ENCODE measurements at places on chromosomes 2 and 18.

- no peak for DNase-seq
Measured at GRCh38 chr18:51383711-51384110, 186.2 kb upstream of the MEX3C start.

DNA sequence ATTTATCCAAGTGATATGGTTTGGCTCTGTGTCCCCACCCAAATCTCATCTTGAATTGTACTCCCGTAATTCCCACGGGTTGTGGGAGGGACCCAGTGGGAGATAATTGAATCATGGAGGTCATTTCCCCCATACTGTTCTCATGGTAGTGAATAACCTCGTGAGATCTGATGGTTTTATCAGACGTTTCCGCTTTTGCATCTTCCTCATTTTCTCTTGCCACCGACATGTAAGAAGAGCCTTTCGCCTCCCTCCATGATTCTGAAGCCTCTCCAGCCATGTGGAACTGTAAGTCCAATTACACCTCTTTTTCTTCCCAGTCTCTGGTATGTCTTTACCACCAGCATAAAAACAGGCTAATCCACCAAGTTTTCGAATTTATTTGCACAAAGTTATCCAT is 20.3 kb upstream of the CHST10 start:
- no peak for DNase-seq

GRCh38 chr2:111135910-111136297 is 15.2 kb downstream of the BCL2L11 start:
- DNase-seq: no peak

DNA sequence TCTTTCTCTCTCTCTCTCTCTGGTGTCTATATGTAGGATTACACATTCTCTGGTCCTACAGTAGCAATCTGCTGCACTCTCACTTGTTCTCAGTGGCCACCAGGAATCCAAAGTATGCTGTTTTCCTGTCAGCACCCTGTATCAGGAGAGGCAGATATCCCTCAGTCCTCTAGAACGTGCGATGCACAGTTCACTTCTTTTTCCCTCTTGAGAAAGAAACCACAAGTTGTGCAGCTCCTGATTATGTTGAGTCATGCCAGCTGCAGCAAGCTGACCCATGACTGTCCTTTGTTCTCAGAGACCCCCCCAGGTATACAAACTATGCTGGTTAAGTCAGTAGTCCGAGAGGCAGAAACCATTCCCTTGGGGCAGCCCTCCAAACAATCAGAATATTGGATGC is 54.6 kb downstream of the LANCL1 start:
- peak; percentile 64 for DNase-seq

DNA sequence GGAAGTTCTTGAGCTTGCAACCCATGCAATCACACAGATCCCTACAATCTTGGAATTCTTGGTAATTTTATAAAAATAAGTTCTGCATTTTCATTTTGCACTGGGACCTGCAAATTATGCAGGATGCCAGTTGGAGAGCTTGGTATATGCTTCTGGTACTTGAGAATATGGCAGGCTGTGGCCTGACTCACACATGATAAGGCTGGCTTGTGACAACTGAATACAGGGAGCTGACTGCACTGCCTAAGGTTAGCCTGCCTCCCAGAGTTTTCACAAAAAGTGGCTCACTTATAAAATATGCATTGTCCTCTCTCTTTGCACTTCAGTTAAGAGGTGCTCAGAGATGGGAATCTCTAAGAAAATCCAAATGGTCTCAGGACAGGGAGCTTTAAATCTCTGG is 265.5 kb upstream of the KCNJ3 start:
- no peak for DNase-seq

DNA sequence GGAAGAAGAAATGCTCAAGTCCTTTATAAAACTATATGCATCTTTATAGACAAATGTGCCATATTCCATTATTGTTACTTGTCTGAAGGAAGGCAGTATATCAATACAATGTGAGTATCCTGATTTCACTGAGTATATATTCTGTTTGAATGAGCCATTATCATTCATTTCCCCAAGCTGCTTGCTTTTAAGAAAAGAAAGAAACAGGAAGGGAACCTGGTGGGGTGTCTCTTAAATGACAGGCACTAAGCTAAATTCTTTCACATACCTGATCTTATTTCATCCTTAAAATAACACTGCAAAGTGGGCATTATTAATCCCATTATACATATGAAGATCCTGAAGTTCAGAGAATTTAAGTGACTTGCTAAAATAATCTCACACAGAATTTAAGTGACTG is 307.9 kb downstream of the SLC8A1 start:
- DNase-seq: no peak

GRCh38 chr2:211591426-211591825 is 947.2 kb downstream of the ERBB4 start:
- DNase-seq: no peak

GRCh38 chr2:56682397-56682760 is 498.6 kb downstream of the CCDC85A start:
- no peak for DNase-seq

DNA sequence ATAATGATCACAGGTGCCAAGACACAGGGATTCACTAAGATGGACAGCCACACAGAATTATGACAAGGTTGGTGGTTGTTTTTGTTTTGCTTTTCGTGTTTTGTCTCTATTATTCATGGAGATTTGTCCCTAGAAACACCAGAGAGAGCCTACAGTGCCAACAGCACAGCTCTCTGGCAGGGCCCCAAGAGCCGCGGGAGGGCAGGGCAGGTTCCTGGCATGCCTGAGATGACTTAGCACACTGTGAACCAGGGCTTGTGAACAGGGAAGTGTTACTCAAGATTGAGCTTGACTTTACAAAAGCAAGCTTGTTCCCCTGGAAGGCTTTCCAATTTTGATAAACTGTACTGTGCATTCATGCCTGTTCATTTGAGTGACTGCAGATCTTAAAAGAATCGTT is 437.4 kb upstream of the SALL3 start:
- DNase-seq: no peak

- peak; percentile 64 for DNase-seq
Measured at GRCh38 chr2:171522788-171523087, 464 bp downstream of the CYBRD1 start.

GRCh38 chr2:35298493-35298892 is 1057.1 kb upstream of the CRIM1 start:
- peak; percentile 18 for DNase-seq

DNA sequence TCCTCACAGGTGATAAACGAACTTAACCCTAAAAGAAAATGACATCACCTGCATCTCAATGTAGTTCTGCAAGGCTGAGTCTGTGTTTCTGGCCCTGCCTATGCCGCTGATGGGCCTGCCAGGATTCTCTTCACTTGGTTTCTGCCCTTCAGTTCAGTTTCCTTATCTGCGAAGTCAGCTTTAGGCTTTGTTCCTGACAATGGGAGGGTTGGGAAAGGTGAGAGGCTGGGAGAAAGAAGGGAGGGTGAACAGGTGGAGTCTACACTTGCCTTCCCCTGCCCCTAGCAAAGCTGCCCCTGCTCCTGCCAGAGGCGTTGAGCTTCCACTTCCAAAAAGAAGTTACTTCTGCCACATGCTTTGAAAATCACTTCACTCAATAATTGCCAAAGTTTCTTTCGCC is 124.0 kb upstream of the APCDD1 start:
- no peak for DNase-seq

DNA sequence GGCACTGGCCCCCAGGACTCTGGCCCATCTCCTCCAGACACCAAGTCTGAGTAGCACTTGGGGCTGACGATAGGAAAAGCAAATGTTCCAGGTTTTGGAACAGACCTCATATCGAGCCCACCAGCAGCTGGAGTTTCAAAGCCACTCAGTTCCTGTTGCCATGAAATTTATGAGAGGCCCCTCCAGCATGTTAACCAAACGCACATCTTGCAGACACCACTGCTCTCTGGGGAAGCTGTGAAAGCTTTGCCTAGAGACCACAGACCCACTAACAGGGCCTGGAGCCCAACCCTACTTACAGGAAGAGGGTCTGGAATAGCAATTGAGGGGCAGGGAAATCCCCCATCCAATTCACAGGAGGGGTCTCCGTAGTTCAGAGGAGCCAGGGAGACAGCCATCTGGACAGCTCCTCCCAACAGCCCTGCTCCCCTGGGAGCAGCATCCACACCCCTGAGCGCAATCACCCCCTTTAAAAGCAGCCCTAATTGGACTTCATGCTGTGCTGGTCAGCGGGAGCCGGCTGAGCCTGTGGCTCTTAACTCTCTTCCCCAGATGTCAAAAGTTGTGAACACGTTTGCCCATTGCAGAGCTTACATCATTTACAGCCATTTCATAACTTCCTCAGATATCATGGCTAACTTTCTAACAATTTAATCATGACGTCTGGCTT is 81.3 kb downstream of the TGFA start:
- no peak for DNase-seq

DNA sequence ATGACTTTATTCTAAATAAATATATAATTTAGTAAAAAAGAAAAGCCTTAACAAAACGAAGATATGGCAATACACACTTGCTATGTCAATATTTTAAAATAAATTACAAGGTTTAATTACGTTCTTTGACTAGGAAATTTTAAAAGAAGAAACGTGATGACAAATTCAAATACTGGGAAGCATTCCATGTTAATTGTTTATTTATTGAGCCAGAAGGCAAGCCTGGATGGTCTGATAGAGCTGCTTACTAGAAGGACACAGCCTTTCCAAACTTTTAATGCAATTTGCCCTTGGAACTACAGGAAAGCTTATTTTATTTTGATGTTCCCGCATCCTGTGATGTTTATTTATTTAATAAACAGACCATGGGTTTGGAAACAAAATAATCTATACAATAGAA is 33.4 kb upstream of the DSEL start:
- DNase-seq: no peak

DNA sequence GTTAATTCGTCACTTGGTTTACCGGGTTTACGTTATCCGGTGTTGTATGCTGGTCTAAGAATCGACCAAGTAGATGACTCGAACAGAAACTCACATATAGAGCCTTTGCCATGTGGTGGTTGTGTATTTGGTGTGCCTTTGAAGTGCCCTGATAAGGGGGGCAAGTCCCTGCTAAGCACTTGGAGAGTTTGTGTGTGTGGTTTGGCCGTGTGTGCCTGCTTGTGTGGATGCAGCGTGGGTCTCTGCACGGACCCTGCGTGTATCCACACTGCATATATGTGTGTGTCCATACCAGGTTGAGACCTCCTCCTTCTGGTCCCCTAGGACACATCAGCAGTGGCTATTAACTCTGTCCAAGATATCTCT is 2.4 kb upstream of the CELF4 start:
- DNase-seq: no peak

GRCh38 chr18:34709750-34710441 is at the start of gene DTNA:
Gene DTNA (plus strand): TSS chr18:34710298. CDS start chr18:34755977, 45,679 bp downstream.
- DNase-seq: peak; percentile 55

DNA sequence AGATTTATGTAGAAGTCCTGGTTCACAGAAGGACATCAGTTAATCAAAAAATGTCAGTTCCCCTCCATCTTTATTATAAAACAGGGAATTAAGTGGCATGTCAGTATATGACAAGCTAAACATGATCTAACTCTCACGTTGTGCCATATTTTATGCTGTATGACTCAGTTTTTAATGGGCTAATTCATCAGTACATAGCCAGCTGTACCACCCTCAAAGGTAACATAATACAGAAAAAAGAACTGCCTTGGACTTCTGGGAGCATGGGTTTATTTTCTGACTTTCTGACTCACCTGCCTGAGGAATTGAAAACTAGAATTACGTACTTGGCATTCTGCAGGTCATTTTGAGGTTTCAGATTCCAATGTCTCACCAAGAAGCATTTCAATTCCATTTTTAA is 135.7 kb downstream of the CMPK2 start:
- no peak for DNase-seq

- DNase-seq: no peak
Measured at GRCh38 chr2:80092474-80092873, 212.1 kb downstream of the LRRTM1 start.

DNA sequence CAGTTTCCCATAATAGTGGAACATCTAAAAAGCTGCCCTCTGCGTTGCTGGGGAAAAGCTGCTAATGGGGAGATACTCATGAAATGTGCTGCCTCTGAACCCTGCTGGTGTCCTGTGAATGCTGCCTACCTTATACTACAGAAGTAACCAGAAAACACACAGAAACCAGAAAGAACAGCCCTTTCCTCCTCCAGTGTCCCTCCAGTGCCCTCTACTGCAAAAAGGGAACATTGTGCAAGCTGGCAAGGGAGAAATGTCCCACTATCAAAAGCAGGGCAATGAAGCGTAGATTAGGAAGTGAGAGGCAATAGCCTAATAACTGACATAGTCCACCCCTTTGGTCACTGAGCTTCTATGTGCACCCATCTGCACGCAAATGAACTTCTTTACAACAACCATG is 162.7 kb upstream of the ETAA1 start:
- peak; percentile 8 for DNase-seq

DNA sequence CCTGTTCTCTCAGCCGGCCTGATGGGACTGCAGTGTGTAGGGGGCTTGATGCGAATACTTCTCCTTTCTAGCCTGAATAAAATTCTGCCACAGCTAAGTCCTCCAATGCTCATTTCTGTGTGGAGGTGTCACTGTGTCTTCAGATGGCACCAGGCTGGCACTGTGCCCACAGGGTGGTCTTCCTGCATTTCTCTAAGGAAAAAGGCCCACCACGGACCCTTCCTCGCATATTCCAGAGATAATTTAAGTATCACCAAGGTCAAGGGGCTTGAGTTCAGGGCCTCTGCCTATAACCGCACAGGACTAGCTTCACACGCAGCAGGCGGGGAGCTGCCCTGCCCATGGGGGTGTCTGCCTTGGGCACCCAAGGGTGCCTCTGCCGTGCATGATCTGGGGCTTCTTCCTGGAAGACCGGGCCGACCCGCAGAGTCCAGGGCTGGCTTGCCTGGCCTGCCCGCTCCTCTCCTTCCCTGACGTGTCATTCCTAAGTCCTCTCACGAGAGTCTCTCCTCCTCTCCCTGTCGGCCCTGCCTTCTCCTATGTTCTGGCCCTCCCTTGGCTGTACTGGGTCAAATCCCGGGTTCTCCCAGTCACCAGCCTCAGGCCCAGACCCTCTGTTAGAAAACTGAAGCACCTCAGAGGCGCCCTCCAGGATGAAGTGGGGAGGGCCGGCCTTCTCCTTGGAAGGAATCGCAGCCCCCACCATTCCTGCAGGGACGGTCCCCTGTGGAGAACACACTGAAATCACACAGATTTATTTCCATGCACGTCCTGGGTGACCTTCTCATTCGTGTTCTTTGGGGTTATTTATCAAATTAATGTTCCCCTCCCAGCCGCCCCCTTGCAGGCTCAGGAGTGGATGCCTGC is 48.9 kb upstream of the PXDN start:
- DNase-seq: no peak

- no peak for DNase-seq
Measured at GRCh38 chr2:70214953-70215549, 24.2 kb upstream of the C2orf42 start.

DNA sequence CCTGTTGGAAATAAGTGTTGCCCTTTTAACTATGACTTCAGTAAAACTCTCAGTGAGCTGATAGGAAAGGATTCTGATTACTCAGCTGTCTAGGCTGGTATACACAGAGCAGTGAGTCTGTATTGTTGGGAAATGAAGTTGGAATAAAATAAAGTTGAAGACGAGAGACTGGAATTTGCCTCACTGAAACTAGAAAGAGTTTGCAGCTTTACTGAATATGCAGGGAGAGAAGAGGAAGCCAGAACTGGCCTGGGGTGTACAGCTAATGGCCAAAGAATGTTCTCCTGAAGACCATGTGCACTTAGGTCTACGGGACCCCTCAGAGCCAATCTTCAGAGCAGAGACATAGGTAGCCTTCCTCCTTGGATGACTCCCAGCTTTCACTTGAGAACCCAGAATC is 26.5 kb downstream of the EIF4E2 start:
- no peak for DNase-seq

- no peak for DNase-seq
Measured at GRCh38 chr2:218046238-218046637, 22.8 kb upstream of the RUFY4 start.
